Epithelial cell of umbilical artery (primary cell): ENCODE measurements at places on chromosomes 3 and 15. TPM values are rescaled to one million over a fixed set of nuclear protein-coding genes. Genes with fewer than 3 reads are reported as not detected.

MEGF11 gene
- total RNA-seq: not detected in 2 replicates

SLC24A5 gene
- total RNA-seq: under 0.01 TPM in 1 of 2 replicates, not detected in the other

ISLR gene
- total RNA-seq: under 0.01 and 0.30 TPM in 2 replicates

CDCP1 gene
- total RNA-seq: 0.97 and 2.0 TPM in 2 replicates

SERPINI2 gene
- not detected in 2 replicates for total RNA-seq

PPP1R14D gene
- not detected in 2 replicates for total RNA-seq

GNAT1 gene
- not detected in 2 replicates for total RNA-seq

TRIM59 gene
- total RNA-seq: 30.9 and 46.4 TPM in 2 replicates

GRAMD2A gene
- 0.30 and 0.32 TPM in 2 replicates for total RNA-seq

NRROS gene
- total RNA-seq: 3.2 and 4.1 TPM in 2 replicates

CPLX3 gene
- not detected in 2 replicates for total RNA-seq
